Stimulated activated CD8-positive, alpha-beta memory T cell treated with anti-CD3 and anti-CD28 coated beads, Interleukin-15, amount 100 ng/mL, for 24 hours (primary cell): ENCODE measurements at places on chromosomes 7 and 10.

GRCh38 chr7:135786911-135787310 lies 38.3 kb upstream of the FAM180A start:
- no peak for DNase-seq

DNA sequence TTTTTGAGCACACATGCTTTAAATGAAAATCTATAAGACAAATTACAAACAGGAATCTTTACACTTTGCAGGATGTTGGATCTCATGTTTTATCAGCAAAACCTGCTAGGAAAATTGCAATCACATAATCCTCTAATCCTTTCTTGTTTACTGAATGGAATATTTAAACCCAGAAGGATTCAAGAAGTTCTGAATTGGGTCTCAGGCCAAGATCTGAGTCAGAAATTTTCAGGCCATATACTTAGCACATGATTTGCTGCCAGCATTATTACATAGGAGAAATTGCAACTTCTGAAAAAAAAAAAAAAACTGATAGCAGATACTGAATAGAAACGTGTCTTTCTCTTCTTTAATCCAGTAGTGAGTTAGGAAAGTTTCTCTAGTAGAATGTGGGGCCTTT lies 1005.3 kb upstream of the POT1 start:
- no peak for DNase-seq

DNA sequence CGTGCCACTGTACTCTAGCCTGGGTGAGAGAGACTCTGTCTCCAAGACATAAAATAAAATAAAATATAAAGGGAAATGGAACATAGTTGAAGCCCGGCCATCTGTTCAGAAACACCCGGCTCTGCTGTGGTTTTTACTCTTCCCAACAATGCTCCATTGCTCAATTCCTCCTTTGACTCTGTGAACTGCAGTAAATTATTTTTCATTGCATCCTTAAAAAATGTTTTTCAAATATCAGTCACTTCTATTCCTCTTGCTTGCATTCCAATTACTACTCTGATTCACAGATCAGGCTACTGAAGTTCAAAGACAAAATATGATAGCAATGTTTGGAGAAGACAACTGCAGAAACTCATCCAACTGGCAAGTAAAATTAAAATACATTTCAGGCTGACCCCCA lies 983.0 kb downstream of the SORCS1 start:
- DNase-seq, result no peak

DNA sequence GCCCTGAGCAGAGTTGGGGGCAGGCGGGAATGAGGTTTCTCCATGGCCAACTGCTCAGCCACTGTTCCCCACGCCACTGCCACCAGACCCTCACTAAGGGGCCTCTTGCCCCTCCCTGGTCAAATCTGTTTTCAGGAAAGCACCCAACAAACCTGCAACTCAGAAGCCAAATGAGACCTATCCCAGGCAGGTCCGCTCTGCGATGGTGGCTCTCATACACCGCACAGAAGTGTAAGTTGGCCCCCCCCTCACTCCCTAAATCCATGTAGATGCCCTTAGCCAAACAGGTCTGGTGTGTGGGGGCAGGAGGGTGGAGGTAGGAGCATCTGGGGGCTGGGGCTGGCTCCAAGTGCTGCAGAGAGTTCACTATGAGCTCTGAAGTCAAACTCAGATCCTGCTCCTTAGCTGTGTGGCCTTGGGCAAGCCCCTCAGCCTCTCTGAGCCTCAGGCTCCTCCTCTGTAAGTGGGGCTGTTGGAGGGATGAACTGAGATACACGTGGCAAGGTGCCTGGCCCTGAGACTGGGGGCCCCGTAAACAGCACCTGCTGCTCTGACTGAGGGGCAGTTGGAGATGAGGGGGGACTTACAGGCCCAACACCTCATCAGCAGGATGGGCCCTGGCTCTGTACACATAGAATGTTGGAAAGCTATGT lies 1.1 kb downstream of the MMRN2 start:
- DNase-seq, result no peak

- peak; percentile 52 for DNase-seq
Observed at GRCh38 chr10:68900427-68901104, 549 bp upstream of the DDX50 start.

DNA sequence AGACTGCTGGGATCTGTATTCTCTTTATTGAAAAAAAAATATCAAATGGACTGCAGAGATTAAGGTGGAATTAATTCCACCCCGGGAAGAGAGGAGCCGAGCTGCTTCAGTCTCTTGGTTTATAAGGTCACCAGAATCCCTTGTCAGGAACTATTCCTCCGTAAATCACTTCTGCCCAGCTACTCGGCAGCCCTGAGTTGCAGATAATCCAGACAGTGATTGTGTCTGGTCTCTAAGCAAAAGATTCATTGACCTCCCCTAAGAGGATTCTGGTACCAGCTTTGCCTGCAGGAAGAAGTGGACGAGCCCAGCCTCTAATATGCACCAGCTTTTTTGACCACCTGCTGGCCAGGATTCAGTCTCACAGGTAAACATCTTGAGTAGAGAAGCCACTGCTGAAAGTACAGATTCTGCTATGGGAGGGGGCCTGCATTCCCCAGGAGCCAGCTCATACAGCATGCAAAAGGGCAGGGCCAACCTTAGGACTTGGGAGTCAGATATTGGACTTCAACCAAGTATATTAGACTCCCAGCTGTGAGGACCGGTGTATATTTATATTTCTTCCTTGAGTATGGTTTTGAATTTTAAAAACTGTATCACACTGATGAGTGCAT lies 27.1 kb upstream of the PLXNA4 start:
- DNase-seq, result no peak

GRCh38 chr7:3206101-3206500 lies 95.0 kb upstream of the SDK1 start:
- DNase-seq, result no peak

DNA sequence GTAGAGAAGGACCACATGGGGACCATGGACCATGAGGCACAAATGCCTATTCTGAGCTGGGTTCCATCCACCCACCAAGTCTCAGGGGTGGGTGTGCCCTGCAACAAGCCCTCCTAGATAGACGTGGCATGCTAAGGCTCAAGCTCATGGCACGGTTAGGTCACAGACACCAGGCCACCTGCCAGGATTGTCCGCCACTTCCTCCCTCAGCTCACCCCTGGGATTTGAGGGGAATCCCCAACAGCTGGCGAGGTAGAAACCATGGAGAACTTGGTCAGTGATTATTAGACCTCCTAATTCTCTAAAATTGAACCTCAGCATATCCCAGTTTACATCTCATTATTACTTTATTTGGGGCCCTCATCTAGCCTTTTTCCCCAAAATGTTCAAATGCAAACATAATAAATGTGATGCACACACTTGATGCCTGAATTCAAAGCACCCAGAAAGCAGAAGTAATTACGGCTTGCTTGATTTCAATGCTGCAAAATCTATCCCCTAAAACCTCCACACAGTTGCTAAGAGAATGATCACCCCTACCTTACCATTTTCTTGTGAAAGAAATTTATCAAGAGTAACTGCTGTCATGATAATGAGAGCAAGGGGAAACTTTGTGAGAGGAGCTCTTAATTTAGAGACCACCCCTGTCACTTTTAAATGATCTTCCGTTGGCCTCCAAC lies 366.6 kb upstream of the PFKP start:
- DNase-seq, result no peak

- no peak for DNase-seq
Observed at GRCh38 chr10:2478656-2479055, 588.7 kb upstream of the PFKP start.

GRCh38 chr7:20282959-20283358 lies 47.7 kb upstream of the ITGB8 start:
- DNase-seq, result no peak

- no peak for DNase-seq
Observed at GRCh38 chr7:141550386-141551093, 670 bp upstream of the AGK start.

- DNase-seq, result no peak
Observed at GRCh38 chr10:7483848-7484247, 73.0 kb upstream of the SFMBT2 start.

DNA sequence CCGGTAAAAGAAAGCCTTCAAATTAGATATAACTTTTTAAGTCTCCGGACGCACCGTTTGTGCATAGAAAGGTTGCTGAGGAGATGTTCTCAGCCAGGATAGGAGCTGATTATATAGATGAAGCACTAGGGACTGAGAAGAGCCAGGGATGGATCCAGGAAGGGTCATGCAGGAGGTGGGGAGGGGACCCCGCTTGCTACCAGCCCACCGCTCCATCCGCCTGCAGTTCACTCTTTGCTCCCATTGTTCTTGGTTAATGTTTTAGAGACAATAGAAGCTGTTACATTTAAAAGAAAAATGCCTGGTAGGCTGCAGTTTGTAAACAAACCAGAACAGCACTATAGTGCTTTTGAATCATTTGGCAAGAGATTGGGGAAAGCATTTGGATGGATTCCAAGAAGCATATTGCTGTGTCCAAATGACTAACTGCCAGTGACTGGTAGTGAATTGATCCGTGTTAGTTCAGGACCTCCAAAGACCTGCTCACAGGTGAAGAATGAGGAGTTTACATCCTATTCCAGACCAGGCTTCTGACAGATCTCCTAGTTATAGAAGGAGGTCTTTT lies 175.9 kb upstream of the TAC1 start:
- DNase-seq, result no peak

DNA sequence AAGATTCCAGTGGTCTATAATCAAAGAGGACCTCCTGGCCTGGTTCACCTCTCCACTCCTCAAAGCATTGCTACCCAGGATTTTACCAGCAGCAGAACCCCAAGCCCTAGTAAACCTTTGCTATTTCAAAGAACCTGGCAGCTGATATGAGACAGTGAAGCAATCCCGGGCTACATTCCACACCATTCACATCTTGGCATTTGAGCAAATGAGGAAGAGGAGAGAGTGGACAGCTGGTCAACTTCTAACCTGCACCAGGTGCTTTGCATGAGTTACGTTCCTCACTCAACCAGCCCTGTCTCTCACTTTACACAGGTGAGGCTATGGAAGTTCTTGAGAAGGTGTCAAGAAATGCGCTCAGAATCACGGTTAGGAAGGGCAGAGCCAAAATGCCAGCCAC lies 1.1 kb downstream of the CCDC3 start:
- no peak for DNase-seq

- DNase-seq, result no peak
Observed at GRCh38 chr7:8435095-8435494, 1.7 kb downstream of the NXPH1 start.

DNA sequence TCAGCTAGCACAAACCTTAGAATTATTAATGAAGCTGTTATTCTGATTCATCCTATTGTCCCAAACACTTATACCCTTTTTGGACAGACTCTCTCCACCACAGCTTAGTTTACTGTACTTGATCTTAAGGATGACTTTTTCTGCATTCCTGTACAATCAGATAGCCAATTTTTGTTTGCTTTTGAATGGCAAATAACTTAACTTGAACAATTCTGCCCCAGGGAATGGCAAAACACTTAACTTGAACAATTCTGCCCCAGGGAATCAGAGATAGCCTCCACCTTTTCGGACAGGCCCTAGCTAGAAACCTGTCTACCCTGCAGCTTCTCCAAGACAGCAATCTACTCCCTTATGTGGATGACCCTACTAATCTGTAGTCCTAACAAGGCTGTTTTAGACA lies 668.0 kb upstream of the LRRTM3 start:
- no peak for DNase-seq

DNA sequence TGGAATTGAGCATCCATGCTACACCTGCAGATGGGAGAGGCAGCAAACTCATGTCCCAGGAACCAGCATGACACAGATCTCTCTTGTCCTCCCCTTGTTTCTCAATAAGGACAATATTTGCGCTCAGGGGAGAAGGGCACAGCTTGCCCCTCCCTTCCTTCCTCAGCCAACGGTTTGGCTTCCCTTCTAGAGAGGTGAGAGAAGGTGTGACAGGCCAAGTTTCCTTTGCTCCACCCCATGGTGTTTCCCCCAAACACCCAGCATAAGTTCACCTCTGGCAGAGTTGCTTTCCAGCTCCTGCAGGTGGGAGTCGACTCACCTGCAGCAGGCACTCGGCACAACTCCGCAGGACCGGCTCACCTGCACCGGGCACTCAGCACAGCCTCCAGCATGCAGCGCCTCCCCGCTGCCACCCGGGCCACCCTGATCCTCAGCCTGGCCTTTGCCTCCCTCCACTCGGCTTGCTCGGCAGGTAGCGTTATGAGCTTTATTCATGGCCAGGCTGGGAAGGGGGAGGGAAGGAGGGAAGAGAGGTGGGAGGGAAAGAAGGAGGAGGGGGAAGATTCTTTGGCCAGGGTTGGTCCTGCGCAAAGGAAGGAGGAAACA lies at the start of the genes ATP6V0A4 and TMEM213:
Gene ATP6V0A4 (minus strand): TSS at position 482 of the 606 bp plus-strand sequence. CDS start 26,949 bp downstream, outside the sequence.
Gene TMEM213 (plus strand): TSS at position 280 of the 606 bp plus-strand sequence. CDS start 111 bp downstream, at position 391.
- DNase-seq, result no peak

GRCh38 chr10:32171204-32171603 lies 115.0 kb upstream of the KIF5B start:
- no peak for DNase-seq

DNA sequence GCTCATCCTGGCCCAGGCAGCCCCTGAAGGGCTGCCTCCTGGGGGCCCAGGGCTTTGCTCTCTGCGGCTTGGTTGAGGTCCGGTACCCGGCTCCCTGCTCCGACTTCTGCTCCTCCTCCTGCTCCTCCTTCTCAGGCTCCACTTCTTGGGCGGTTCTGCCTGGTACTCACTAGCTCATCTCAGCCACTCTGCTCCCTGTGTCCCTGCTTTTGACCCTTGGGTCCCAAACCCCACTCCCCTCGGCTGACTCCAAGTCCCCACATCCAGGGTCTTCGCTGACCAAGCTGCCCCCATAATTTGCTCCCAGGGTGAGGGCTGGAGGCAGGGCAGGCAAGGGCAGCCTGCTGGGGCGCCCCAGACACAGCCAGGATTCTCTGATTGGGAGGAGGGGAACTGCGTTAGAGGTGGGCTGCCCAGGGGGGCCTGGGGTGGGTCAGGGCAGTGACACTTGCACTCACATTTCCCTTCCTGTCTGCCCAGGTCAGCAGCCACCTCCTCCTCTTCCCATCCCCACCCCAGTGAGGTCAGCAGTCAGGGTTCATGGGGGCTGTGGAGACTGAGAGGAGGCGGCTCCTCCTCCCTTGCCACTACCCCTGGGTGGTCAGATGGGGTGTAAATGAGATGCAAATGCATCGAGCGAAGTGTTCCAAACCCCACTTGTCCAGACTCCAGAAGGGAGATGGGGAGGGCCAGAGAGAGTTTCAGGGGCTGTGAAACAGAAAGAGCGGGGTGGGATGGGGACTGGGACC lies 2.2 kb downstream of the SMARCD3 start:
- no peak for DNase-seq

DNA sequence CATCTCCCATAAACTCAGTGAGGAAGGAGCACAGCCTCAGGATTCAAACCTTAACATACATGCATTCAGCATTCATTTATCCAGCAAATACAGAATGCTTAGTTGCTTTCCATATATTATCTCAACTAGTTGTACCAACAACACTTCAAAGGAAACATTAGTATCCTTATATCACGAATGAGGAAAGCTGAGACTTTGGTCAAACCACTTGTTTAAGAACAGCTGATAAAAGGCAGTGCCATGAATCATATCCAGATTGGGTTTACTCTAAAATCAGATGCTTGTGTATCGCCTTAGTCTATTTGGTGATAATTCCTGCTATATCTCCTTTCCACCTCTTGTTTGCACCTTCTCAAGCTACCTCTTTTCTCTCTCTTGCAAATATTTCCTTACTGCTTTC lies 1.9 kb upstream of the CPED1 start:
- DNase-seq, result no peak

- DNase-seq, result no peak
Observed at GRCh38 chr10:63930584-63930983, 409.4 kb downstream of the REEP3 start.
